Activated T-helper 2 cell treated with anti-CD3 and anti-CD28 coated beads, Interferon-gamma antibody, Interleukin-2, Interleukin-4, amounts not matched to agents 10 μg/mL and 5 μg/mL and 100 μg/mL, durations not matched to agents 14 hours and 24 hours and 36 hours (primary cell): ENCODE measurements at places on chromosomes 3 and 15. TPM values are rescaled to one million over a fixed set of nuclear protein-coding genes. Genes with fewer than 3 reads are reported as not detected.

- no peak for DNase-seq
Observed at GRCh38 chr15:41417418-41418195, 712 bp downstream of the RTF1 start.

The NEIL1 gene
- total RNA-seq, result 1.5 and 2.6 TPM in 2 replicates

- no peak for DNase-seq
Observed at GRCh38 chr3:15819576-15819975, 21.8 kb upstream of the ANKRD28 start.

The MAP1A gene
- total RNA-seq, result 1.9 TPM in 2 replicates

- no peak for DNase-seq
Observed at GRCh38 chr15:88326924-88327323, 70.4 kb upstream of the NTRK3 start.

DNA sequence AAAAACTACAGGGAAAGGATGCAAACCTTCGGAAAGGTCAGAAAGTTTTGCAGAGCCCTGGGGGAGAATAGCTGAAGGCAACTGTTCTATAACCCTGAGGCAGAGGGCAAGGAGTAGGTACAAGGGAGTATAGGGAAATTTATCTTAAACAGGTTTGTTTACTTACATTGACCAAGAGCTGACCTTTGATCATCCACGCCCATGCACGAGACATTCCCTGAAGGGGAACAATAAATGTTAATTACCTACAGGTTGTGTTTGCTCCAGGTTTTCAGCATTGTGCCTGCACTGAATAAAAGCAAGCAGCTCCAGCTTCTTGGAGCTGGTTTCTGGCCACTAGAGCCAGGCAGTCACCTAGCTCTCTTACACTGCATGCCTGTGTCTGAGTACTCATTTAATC, 524.5 kb upstream of the TGFBR2 start:
- DNase-seq, result no peak

The P2RY14 gene
- 0.18 and 0.34 TPM in 2 replicates for total RNA-seq

The CCDC39 gene
- not detected in 2 replicates for total RNA-seq

The C3orf85 gene
- total RNA-seq, result not detected in 2 replicates

DNA sequence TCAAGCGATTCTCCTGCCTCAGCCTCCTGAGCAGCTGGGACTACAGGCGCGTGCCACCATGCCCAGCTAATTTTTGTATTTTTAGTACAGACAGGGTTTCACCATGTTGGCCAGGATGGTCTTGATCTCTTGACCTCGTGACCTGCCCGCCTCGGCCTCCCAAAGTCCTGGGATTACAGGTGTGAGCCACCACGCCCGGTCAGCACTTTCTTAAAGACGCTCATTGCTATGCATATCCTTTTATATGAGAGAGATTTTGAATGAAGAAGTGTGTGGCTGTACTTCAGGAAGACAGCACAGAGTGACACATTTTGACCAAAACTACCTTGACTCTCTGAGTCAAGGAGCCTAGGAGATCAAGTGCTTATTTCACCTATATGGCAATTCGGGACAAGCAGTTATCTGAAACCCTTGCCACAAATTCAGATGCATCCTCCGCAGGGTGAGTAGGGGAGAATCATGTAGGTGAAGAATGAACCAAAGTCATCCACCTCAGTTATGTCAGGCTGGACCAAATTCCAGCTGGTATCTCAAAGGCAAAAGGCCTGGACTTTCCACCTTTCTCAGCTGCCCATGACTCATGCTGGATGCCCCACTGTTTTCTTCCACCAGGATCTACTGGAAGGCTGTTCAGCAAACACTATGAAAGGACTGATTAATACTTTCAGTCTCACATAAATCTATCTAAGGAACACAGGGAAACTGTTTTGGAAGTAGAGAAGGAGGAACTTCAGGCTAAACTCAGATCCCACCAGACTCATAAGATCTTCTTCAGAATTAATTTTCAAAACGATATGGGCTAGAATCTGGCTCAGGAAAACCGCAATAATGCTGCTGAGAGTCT, 31.9 kb downstream of the SUSD5 start:
- DNase-seq, result no peak

The ANKRD34C gene
- not detected in 2 replicates for total RNA-seq

GRCh38 chr3:152405915-152406802, 137.4 kb downstream of the MBNL1 start:
- no peak for DNase-seq

- no peak for DNase-seq
Observed at GRCh38 chr3:170016057-170016456, 21.7 kb upstream of the GPR160 start.

The IGF2BP2 gene
- 0.05 and 1.6 TPM in 2 replicates for total RNA-seq

The STAC gene
- total RNA-seq, result not detected in 2 replicates

GRCh38 chr15:41622901-41623300, 37.3 kb upstream of the MGA start:
- DNase-seq, result no peak

The ATG3 gene
- 61.1 and 61.6 TPM in 2 replicates for total RNA-seq

GRCh38 chr3:168796339-168796738, 700.6 kb upstream of the GOLIM4 start:
- no peak for DNase-seq

GRCh38 chr3:22175947-22176346, 424.9 kb upstream of the ZNF385D start:
- no peak for DNase-seq

The GADL1 gene
- total RNA-seq, result not detected in 2 replicates

- no peak for DNase-seq
Observed at GRCh38 chr3:169299889-169300288, 363.6 kb downstream of the MECOM start.

The NR2C2 gene
- 48.2 and 48.3 TPM in 2 replicates for total RNA-seq

DNA sequence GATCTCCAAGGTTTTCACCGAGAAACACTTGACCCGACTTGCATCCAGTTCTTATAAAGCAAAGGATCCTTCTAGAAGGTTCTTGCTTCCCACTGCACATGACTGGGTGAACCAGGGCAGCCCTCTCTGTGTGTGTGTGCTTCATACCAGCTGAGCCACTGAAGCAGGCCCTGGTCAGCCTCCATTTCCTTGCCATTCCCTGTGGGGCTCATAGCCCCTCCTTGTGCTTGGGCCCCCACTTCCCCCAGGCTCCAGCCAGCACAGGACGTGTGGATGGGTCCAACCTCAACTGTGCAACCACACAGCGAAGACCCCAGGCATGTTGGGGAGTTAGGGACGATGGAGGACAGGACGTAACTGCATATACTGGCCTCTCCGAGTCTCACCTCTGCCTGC, 15.5 kb downstream of the KLF15 start:
- DNase-seq, result peak; percentile 1

- no peak for DNase-seq
Observed at GRCh38 chr3:23406601-23407000, 203.5 kb downstream of the UBE2E2 start.

DNA sequence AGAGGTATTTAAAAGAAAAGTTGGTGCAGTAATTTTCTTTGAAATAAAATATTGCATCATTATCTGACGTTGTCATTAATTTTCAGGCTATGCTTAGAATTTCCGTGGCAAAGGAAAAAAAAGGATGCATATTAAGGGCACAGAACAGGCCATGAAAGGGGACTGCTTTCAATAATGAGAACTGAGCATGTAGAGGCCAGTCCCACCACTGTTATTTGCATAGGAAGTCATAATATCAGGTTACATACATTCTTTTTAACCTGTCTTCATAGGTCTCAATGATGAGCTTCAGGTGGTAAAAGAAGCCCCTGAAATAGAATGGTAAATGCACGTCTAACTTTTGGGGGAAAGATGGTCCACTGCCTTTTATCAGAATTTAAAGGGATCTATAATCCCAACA, 272.1 kb upstream of the ALCAM start:
- DNase-seq, result no peak

DNA sequence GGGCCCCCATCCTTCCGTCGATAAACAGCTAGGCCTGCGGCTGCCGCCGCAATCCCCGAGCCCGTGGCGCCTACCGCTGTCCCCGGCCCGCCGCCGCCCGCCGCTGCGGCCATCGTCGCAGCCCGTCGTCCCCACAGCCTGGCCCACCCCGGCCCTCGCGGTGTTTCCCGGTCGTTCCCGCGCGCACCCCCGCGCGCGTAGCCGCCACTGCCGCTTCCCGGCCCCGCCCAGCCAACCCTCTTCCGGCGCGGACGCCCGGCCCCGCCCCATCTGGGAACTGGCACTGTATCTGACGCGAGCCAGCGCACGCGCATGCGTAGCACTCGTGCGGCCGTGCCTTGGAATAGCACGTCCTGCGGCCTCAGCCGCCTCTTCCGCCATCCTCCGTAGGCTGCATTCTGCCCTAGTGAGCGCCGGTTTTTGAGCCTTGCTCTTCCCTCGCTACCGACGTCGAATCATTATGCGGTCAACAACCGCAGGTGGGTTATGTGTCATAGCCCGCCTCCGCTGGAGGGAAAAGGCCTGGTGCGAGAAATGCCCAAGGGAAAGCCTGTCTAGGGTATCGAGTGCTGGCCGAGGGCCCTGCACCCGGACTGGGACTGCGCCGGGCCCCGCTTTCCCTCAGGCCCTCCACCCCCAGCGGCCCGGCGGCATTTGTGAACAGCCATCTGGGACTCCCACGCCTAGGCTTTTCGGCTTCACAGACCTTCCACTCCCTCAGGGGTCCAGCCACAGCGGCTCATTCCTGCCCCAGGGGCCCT, at the start of gene SMARCC1:
Gene SMARCC1 (minus strand): TSS at position 209 of the 761 bp plus-strand sequence. CDS start 96 bp downstream, at position 113.
- peak; percentile 99 for DNase-seq

The CEP19 gene
- total RNA-seq, result 3.7 and 4.5 TPM in 2 replicates

- peak; percentile 77 for DNase-seq
Observed at GRCh38 chr3:52001443-52001974, 5.8 kb upstream of the RPL29 start.

- DNase-seq, result peak; percentile 28
Observed at GRCh38 chr3:112293368-112294321, at the start of gene SLC9C1. Gene SLC9C1 (minus strand): TSS chr3:112294216. CDS start chr3:112286791, 7,425 bp downstream.

DNA sequence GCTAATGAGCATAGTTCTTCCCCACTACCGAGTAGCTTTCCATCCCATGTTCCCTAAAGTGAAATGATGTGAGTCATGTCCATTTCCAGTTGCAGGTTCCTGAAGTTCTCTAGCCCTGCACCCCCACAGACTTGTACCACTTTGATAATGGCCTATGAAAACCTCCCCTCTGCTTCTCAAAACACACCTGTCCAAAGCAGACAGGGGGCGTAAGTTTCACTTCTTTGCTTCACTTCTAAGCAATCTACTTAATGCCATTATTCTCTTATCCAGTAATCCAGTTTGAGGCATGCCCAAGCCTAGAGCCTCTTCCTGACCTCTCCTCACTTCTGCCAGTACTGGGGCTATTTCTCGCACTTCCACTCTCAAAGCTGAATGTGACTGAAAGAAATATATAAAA, 305.1 kb downstream of the IGSF11 start:
- no peak for DNase-seq

DNA sequence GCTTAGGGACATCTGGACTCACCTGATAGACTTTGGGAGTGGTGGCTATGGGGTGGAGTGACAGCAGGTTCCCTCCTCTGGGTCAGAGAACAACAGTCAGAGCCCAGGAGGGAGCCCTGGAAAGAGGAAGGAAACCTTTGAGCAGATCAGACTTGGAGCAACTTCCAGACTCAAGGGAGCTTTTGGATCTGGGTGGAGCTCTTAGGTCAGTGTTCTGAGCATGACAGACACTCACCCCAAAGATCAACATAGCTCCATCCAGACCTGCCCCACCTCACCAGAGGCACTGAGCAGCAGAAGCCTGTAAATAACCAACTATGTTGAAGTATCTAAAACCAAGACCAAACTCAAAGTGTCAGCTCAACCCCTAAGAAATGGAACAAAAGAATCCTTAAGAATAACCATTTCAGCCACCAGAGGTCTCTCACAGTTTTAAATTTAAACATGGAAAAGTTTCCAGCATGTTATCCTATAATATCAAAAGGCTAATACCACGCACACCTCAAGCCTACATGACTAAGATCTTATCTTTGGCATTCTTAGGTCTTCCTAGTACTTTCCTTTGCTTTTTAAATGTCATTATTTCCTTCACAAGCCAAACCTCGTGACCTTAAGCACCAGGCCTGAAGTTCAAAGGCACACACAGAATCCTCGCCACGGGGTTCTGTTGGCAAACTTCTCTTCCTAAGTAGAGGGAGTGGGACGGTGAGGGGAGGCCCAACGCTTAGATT, 56.4 kb downstream of the UMPS start:
- no peak for DNase-seq

DNA sequence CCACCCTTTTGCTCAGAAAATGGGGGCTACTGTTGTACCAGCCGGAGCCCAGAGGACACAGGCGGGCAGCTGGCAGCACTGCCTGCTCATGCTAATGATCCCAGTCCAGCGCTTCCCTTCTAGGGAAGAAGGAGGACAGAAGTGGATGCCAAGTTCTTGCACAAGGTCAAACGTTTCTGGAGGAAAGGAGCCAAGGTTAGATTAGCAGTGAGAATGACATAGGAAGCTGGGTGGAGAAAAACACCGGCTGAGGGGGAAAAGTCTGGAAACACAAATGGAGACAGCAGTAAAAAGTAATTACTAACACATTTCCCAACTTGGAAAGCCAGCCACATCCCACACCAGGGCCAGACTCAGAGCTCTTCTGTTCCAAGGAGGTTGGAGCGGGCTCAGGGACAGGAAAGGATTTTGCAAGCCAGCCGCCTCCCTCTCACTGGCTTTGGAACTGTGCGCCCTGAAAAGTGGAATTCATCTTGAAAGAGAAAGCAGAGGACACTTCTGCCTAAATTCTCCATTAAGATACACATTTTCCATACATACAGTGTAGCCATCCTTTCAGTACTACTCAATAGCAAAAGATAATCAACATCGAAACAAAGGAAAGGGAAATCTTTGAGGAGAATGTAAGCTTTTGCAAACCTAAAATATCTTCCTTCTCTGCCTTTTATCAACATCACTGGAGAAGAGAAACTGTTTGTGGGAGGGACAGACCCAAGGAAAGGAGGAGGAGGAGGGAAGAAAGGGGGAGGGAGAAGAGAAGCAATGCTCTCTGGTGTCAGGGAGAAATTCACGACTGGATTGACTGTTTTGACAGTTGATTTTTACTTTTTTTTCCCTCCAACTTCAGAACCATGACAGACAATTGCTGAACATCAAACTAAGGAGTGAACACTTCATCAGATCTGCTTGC, 133.6 kb downstream of the CD47 start:
- DNase-seq, result no peak

The TMEM41A gene
- total RNA-seq, result 23.5 and 24.7 TPM in 2 replicates

DNA sequence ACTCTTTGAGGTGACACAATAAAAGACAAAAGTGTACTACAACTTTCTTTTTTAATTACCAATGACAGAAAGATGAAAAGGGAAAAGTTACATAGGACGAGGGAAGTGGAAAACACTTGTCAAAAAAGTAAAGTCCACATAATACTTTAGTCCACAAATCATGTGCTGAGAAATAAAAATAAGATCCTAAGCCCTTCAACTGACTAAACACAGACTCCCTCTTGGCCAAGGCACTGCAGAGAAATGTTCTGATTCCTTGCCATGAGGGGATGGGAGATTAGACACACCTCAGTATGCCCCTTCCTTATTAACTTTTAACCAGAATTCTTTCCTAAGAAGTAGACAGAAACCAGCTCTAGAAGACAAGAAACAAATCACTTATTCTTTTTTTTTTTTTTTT, 59.5 kb upstream of the TGFBR2 start:
- DNase-seq, result no peak
